ENCODE measurements at places on chromosomes 16 and 17.

DNA sequence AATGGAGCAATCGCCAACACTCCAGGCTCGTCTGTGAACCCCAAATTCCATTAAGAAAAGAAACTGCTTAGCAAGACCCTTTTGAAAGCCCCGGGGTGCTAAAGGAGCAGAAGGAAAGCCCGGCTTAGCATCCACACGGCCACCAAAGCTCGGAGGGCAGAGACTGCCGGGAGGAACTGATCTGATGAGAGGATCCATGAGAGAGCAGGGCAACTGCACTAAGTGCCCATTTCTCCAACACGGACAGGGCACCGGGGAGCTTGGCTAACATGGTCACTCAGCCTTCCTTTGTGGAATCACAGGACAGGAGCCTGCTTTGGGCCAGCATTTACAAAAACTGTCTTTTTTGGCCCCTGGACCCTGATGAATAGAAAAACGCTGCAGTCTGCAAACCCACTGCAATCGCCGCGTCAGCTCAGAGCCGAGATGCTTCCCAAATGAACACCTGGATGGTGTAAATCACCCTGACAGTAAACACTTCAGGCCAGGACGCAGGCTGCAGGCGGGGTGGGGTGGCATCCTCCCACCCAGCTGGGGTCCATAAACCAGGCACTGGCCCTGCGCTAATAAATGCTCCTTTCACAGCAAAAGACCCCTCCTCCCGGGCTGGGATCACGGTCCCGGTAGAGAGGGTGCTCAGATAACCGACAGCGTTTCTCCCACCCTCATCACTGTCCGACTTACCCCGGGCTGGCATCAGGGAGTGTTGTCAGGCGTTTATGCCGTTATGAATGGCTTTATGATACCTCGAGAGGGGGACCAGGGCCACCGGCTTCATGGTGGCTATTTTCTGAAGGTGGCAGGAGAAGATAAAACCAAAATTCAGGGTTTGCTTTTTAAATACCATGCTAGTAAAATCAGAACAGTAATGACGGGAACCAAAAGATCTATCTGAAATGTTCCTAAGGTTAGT, 299.5 kb downstream of the IRF8 start:
- no peak for DNase-seq
- H3K27me3 ChIP-seq: peaks cover 55% of the 10 kb centered on the region
- no peak overlapping the region for H3K27ac ChIP-seq
- no peaks in the 10 kb centered on the region for H3K4me1 ChIP-seq

- no peak overlapping the region for H3K4me3 ChIP-seq
- H3K36me3 ChIP-seq: no peaks in the 10 kb centered on the region
- no peaks in the 10 kb centered on the region for H3K27me3 ChIP-seq
- DNase-seq: no peak
- peaks cover 36% of the 10 kb centered on the region for H3K4me1 ChIP-seq
Measured at GRCh38 chr17:21271454-21272183, 12.9 kb upstream of the MAP2K3 start.

GRCh38 chr17:34248511-34249024, 6.5 kb upstream of the CCL2 start:
- no peak overlapping the region for H3K27ac ChIP-seq
- H3K36me3 ChIP-seq: no peaks in the 10 kb centered on the region
- no peak for DNase-seq
- peaks cover 14% of the 10 kb centered on the region for H3K27me3 ChIP-seq

DNA sequence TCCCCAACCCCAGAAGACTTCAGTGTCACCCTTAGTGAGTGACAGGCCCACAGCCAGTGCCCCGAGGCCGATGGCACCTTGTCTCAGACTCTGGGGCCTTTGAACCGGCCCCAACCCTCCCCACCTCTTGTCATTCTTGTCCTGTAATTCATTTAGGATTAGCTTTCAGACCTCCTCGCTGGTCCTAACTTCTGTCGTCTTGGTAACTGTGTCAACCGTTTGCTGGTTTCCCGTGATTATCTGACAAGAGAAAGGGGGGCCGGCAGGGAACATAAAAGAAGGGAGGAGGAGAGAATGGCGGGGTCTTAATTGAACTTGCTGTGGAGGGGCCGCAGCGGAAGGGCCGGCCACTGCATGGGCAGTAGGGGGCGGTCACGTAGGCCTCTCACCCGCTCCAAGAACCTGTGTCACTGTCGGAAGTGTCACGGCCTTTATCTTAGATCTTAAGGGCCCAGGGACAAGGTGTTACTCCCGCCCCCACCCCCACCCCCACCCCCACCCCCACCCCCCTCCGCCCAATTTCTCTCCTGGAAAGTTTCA, 46.5 kb upstream of the GSE1 start:
- DNase-seq: no peak
- H3K4me3 ChIP-seq: no peak overlapping the region
- peaks cover 70% of the 10 kb centered on the region for H3K4me1 ChIP-seq
- no peaks in the 10 kb centered on the region for H3K27me3 ChIP-seq

DNA sequence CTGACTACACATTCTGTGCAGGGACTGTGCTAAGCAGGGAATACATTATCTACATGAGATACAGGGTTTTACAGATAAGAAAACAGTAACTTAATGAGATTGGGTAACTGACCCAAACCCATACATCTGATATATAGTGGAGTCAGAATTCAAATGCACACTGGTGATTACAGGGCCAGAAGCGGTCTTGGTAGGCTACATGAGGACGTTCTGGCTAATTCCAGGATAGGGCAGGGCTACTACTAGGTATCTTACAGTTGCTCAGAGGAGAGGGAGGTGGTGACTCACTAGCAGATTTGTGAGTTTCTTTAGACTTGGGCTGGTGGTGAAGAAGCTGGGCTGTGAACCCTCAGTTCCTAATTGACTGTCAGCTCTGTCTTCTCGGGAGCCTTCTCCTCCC, 21.4 kb downstream of the TRIM16 start:
- H3K36me3 ChIP-seq: peaks cover 8% of the 10 kb centered on the region
- peaks cover 7% of the 10 kb centered on the region for H3K4me1 ChIP-seq
- DNase-seq: no peak
- no peak overlapping the region for H3K4me3 ChIP-seq
- H3K27ac ChIP-seq: no peak overlapping the region
- H3K27me3 ChIP-seq: no peaks in the 10 kb centered on the region

DNA sequence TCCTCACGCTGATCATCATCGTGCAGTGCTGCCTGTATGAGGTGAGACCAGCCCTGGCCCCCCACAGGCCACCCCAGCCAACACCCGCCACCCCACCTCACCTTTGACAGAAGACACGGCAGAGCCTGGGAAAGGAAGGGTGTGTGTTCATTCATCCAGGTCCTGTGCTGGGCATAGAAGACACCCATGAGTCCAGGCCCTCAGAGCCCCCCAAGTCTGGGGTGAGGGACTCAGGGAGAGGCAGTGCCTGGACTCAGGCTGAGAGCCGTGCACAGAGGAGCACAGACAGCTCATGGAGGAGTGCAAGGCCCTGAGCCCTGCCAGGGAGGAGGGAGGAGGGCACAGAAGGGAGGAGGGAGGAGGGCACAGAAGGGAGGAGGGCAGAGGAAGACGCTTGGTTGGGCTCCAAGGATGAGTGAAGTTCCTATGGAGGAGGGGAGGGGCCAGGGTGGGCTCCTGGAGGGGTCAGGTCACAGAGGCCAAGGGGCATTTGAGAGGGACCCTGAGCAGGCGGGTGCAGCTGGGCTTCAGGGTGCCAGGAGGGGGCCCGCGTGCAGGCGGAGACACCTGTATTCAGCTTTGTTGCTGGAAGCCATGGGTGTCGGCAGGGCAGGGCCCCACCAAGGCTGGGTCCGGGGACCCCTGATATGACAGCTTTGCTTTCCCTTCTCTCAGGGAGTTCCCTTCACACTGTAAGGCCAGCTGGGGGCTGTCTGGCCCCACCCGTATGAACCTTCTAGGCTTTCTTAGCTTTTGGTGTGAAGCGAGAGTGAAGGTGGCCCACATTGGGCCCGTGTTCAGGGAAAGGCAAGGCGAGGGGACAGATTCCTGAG, 11.4 kb downstream of the TAX1BP3 start:
- no peak overlapping the region for H3K4me3 ChIP-seq
- no peaks in the 10 kb centered on the region for H3K36me3 ChIP-seq
- H3K27me3 ChIP-seq: no peaks in the 10 kb centered on the region
- H3K27ac ChIP-seq: no peak overlapping the region

GRCh38 chr17:74763565-74764387, 12.4 kb downstream of the NAT9 start:
- H3K4me3 ChIP-seq: no peak overlapping the region
- H3K36me3 ChIP-seq: peaks cover 44% of the 10 kb centered on the region
- H3K27me3 ChIP-seq: no peaks in the 10 kb centered on the region

GRCh38 chr17:49676276-49676868, 1.5 kb downstream of the SPOP start:
- peak overlapping the region; percentile 88 for H3K4me3 ChIP-seq
- DNase-seq: peak; percentile 67

DNA sequence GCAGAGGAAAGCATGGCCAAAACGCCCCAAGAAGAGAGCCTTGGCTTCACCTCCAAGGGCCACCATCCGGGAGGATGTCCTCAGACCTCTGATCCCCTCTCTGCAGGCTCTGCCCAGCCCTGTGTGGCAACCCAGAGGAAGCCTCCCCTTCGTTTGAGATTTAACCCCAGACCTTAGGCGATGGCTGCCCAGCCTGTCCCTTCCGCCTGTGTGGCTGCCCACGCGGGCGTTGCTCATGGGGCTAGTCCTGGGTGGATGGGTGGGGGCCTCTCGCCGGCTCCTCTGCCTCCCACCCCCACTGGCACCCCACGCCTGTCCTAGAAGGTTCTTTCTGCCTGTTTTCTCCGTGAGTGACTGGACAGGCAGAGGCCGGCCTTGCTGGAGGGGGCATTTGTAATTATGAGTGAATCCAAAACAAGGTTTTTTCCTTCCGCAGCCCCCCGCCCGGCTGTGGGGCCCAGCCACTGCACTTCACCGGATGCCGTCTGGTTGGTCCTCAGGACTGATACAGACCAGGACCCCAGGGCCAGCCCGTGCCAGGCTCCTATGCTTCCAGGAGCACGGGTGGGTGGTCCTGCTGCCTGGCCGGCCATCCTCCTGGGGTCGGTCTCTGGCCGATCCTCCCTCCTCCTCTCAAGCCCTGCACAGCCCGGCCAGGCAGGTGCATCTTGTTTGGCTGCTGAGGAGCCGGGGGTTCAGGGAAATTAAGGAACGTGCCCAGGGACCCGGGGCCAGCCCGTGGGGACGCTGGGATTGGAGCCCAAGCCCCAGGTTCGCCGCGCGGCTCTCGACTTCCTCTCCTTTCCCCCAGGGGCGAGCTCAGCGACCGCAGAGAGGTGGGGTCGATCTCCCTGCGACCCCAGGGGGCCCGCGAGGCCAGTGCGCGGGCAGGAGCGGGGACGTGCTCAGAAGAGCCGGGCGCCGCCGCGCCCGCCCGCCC, at the start of gene TMEM235:
TMEM235 (plus strand) TSS at position 636 of the 940 bp plus-strand sequence. CDS start 393 bp downstream, outside the sequence.
- H3K27ac ChIP-seq: no peak within 1 kb of the TSS
- H3K36me3 ChIP-seq: no peaks in the 10 kb centered on the region
- H3K4me1 ChIP-seq: peaks cover 5% of the 10 kb centered on the region
- H3K4me3 ChIP-seq: no peak within 1 kb of the TSS
- peaks cover 31% of the 10 kb centered on the region for H3K27me3 ChIP-seq

DNA sequence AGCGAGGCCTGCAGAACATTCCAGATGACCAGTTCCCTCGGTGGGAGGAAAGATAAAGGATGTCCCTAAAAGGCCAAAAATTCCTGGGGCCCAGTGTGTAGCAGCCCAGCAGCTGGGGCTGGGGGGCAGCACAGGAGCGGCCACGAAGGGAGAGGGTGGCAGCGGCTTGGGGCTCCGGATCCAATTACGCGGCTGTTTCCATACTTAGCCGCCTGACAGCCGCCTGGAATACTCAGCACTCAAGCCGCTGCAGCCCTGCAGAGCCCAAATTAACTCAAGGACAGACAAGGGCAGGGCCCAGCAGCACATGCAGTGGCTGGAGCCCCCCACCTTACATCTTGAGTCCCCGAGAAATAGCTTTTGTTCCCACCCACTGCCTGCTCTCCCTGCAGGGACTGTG, 1.3 kb downstream of the SRL start:
- peaks cover under 1% of the 10 kb centered on the region for H3K4me1 ChIP-seq
- peaks cover 3% of the 10 kb centered on the region for H3K27me3 ChIP-seq
- H3K4me3 ChIP-seq: no peak overlapping the region
- no peaks in the 10 kb centered on the region for H3K36me3 ChIP-seq
- H3K27ac ChIP-seq: no peak overlapping the region

GRCh38 chr17:77540975-77541374, 400.2 kb downstream of the SEC14L1 start:
- H3K27me3 ChIP-seq: peaks cover 29% of the 10 kb centered on the region
- no peaks in the 10 kb centered on the region for H3K36me3 ChIP-seq
- H3K4me3 ChIP-seq: no peak overlapping the region
- peaks cover 8% of the 10 kb centered on the region for H3K4me1 ChIP-seq
- no peak overlapping the region for H3K27ac ChIP-seq
- DNase-seq: no peak

All from activated CD8-positive, alpha-beta T cell treated with anti-CD3 and anti-CD28 coated beads, Interleukin-2, amount 10 ng/mL, durations not matched to agents 7 days and 5 days (primary cell).